ENCODE measurements at places on chromosomes 3 and 15. TPM values are rescaled to one million over a fixed set of nuclear protein-coding genes. Genes with fewer than 3 reads are reported as not detected.

- H3K27ac ChIP-seq = no peak overlapping the region
- H3K27me3 ChIP-seq = peaks cover 2% of the 10 kb centered on the region
- DNase-seq = no peak
- peaks cover 39% of the 10 kb centered on the region for H3K4me1 ChIP-seq
- H3K36me3 ChIP-seq = peaks cover 8% of the 10 kb centered on the region
- no peak overlapping the region for H3K4me3 ChIP-seq
These were observed 376.6 kb upstream of the SLCO3A1 start for GRCh38 chr15:91476861-91477260.

DNA sequence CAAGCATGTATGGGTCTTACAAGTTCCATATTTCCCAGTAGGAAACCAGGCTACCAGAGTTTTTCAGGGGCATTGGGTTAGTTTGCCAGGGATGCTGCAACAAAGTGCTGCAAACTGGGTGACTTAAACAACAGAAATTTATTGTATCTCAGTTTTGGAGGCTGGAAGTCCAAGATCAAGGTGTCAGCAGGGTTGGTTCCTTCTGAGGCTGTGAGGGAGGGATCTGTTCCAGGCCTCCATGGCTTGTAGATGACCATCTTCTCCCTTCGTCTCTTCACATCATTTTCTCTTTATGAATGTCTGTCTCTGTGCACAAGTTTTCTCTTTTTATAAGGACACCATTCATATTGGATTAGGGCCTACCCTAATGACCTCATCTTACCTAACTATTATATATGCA is 114.7 kb downstream of the LRRC28 start:
- peaks cover 31% of the 10 kb centered on the region for H3K36me3 ChIP-seq
- H3K27me3 ChIP-seq = no peaks in the 10 kb centered on the region
- H3K27ac ChIP-seq = no peak overlapping the region
- no peak overlapping the region for H3K4me3 ChIP-seq
- H3K4me1 ChIP-seq = peaks cover 18% of the 10 kb centered on the region

GRCh38 chr3:43855674-43856299 is 165.0 kb downstream of the ABHD5 start:
- no peaks in the 10 kb centered on the region for H3K4me1 ChIP-seq
- no peak overlapping the region for H3K27ac ChIP-seq
- no peaks in the 10 kb centered on the region for H3K36me3 ChIP-seq
- peak; percentile 25 for DNase-seq

CLDN18 gene
- total RNA-seq = not detected

- no peak overlapping the region for H3K4me3 ChIP-seq
- no peaks in the 10 kb centered on the region for H3K27me3 ChIP-seq
- no peak for DNase-seq
- H3K36me3 ChIP-seq = no peaks in the 10 kb centered on the region
These were observed 222.9 kb upstream of the NDN start for GRCh38 chr15:23910030-23910429.

DNA sequence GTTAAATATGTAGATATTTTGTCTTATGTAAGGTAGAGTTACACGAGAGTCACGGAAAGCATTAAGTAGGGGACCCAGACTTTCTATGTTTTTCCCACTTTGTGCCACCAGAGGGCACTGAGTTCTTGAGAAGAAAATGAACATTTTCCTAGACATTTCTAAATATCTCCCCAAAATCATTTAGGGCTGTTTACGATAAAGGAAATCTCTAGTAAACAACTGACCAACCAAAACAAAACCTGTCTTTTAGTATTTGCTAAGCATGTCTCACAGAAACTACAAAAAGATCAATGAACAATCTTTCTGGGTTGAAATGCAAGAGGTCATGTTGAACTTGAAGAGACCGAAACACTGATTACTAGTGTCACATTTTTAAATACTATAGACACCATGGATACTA is 16.1 kb downstream of the POU1F1 start:
- no peak overlapping the region for H3K4me3 ChIP-seq
- peaks cover 7% of the 10 kb centered on the region for H3K4me1 ChIP-seq
- no peak for DNase-seq
- H3K27ac ChIP-seq = no peak overlapping the region

DNA sequence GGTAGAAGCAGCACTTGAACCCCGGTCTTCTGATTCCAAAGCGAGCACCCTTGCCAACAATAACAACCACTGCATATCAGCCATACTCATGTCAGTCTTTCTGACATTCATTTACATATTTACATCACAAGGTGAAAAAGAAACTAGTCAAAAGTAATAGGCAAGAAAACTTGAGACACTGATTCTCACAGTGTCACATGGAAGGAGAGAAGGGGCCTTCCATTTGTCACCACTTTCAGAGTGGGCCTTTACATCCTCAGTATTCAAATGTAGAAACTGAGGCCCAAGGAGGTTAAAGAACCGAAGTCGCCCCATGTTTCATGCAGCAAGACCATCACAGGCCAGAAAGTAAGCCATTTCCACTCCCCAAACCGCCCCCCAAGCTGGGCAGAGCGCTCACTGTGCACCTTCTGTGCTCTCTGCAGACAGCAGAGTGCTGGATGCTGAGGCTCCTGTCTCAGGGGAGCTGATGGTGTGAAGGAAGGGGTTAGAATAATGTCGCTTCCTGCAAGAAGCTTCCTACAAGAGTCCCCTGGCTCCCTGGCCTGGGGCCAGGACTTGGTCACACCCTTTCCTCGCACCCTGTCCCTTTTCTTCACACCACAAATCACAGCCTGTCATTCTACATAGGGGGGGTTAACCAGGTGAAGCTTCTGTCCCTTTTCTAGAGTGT is 260.1 kb downstream of the UACA start:
- H3K27me3 ChIP-seq = peaks cover 14% of the 10 kb centered on the region
- no peak for DNase-seq
- peak overlapping the region; percentile 42 for H3K4me3 ChIP-seq
- H3K27ac ChIP-seq = peak overlapping the region; percentile 2
- no peaks in the 10 kb centered on the region for H3K36me3 ChIP-seq

TM4SF4 gene
- not detected for total RNA-seq

CCR9 gene
- not detected for total RNA-seq

CYP1A1 gene
- total RNA-seq = 0.29 TPM

DNA sequence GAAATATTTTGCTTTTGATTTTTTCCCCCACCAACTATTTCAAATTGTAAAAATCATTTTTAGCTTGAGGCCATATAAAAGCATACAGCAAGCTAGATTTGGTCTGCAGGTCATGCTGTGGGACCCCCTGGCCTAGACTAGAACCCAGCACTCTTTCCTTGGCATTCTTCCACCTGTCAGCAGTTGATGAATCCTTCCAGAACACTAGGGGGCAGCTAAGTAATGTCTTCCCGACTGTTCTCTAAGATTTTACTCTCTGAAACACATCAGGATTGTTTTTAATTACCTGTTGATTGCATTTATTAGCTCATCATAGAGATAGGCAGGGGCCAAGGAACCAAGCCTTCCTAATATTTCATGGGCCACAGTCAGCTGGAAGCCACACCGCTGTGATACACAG is 174.5 kb downstream of the CACNA1D start:
- DNase-seq = no peak
- no peaks in the 10 kb centered on the region for H3K36me3 ChIP-seq
- H3K4me3 ChIP-seq = no peak overlapping the region
- H3K4me1 ChIP-seq = no peaks in the 10 kb centered on the region
- H3K27me3 ChIP-seq = peaks cover 12% of the 10 kb centered on the region
- no peak overlapping the region for H3K27ac ChIP-seq

DNA sequence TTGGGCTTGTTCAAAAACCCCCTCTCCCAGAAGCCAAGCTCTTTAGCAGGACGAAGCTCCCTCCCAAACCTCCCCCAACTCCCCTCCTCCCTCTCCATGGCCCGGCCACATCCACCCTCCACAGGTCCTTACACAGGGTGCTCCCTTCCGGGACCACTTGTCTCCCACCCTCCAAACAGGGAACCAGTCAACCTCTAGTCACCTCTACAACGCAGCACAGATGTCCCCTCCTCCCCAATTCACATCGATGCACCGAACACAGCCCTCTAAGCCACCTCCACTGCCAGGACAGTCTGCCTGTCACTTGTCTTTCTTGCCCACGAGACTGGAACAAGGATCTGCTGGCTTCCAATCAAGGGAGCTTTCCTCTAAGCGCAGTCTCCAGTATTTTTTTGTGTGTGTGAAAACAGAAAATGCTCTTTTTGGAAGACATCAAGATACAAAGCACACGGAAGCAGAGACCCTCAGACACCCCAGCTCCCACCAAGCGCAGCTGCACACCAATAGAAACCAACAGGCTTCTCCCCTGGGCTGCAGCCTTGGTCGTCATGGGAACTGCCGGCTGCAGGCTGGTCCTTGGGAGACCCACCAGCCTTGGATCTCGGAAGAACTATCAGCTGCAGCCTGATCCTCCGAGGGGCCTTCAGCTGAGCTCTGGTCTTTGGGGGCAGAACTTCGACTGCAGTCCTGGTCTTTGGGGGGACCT is 26.5 kb downstream of the IQSEC1 start:
- DNase-seq = no peak
- H3K4me3 ChIP-seq = no peak overlapping the region
- H3K36me3 ChIP-seq = no peaks in the 10 kb centered on the region

- H3K36me3 ChIP-seq = peaks cover 18% of the 10 kb centered on the region
- peaks cover 58% of the 10 kb centered on the region for H3K4me1 ChIP-seq
- peak overlapping the region; percentile 54 for H3K4me3 ChIP-seq
These were observed 337.3 kb upstream of the CBLB start for GRCh38 chr3:106206146-106206545.

GRCh38 chr15:58064980-58065444 is 499 bp downstream of the ALDH1A2 start:
- H3K36me3 ChIP-seq = no peaks in the 10 kb centered on the region
- no peak overlapping the region for H3K27ac ChIP-seq
- peaks cover 68% of the 10 kb centered on the region for H3K27me3 ChIP-seq
- DNase-seq = no peak
- H3K4me3 ChIP-seq = no peak overlapping the region
- H3K4me1 ChIP-seq = no peaks in the 10 kb centered on the region

DNA sequence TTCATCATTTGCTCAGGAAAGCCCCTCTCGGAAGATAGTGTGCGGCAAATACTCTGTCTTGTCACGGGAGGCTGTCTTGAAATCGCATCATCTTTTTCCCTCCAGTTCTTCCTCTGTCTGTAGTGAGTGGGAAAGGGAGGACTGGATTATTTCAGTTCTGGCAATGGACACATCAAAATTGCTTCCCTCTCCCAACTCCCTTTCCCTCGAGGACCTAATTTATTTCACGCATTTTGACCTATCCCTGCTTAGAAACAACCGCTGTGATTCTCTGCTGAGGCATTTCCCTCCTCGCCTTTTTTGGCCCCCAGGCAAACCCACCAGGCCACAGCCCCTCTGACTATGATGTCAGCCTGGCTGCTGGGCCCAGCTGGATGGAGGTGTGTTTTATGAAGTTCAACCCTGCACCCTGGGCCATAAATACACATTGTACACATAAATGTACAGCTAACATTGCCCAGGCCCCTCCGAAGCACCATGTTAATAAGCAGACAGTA is 138.7 kb upstream of the LRTM1 start:
- H3K36me3 ChIP-seq = no peaks in the 10 kb centered on the region
- no peak overlapping the region for H3K27ac ChIP-seq
- no peak overlapping the region for H3K4me3 ChIP-seq
- no peaks in the 10 kb centered on the region for H3K4me1 ChIP-seq
- no peak for DNase-seq
- H3K27me3 ChIP-seq = no peaks in the 10 kb centered on the region

DNA sequence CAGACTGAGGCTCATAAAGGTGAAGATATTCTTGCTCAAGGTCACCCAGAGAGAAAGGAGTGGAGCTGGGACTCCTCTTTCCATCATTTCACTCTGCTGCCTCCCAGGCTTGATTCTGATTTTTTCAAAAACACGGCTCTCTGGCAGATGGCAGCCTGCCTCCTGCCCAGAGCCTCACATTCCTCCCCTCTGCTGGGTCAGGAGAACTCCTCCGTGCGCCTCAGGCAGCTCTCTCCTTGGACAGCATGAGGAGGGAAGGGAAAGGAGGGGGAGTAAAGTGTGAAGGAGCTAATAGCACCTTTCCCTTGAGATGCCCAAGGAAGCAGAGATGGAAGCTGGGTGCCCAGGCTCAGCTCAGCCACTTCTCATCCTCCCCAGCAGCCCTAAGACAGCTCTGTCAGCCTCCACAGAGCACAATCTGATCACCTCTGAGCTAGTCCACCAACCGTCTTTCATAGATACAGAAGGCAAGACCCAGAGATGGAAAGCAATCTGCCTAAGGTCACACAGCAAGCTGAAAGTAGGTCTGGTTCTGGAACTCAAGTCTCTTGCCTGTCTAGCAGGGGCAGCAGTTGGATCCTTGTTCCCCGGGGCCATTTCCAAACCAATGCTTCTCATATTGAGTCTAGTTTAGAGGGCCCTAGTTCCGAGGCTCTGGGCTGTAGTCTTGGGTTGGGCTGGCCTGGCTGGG is 3.5 kb downstream of the RLBP1 start:
- no peak for DNase-seq
- H3K27ac ChIP-seq = no peak overlapping the region
- peaks cover 12% of the 10 kb centered on the region for H3K27me3 ChIP-seq
- no peaks in the 10 kb centered on the region for H3K36me3 ChIP-seq
- no peak overlapping the region for H3K4me3 ChIP-seq
- no peaks in the 10 kb centered on the region for H3K4me1 ChIP-seq

SHF gene
- total RNA-seq = 16.3 TPM

DNA sequence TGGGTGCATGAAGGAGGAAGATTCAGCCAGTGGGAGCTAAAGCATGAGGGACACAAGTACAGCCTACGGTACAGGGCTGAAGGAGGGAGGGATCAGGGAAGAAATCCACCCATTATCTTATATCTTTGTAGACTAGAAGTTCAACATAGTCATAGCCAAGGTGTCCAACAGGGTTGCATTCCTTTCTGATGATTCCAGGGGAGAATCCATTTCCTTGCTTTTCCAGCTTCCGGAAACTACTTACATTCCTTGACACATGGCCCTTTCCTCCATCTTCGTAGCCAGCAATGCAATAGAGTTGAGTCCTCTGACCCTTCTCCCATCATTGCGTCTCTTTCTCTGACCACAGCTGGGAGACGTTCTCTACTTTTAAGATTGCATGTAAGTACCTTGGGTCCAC is 471.0 kb upstream of the SEMA6D start:
- no peak overlapping the region for H3K4me3 ChIP-seq
- no peak for DNase-seq
- H3K36me3 ChIP-seq = no peaks in the 10 kb centered on the region
- H3K27ac ChIP-seq = no peak overlapping the region
- H3K27me3 ChIP-seq = peaks cover 2% of the 10 kb centered on the region

DNA sequence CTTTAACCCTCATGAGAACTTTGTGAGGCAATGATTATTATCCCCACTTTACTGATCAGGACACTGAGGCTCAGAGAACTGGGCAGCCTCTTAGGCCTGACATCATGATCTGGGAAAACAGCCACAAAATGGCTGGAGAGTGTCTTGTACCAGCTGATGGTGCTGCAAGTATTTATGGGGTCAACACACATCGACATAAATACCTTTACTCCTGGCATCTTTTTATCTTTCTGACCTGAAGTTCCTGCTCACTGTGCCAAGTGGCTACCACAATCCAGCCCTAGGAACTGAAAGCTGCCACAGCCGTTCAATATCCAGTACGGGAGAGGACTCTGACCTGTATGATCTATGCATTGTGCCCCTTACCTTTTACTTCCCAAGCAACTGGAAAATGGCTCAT is 29.2 kb upstream of the MUC13 start:
- H3K4me3 ChIP-seq = no peak overlapping the region
- peaks cover 10% of the 10 kb centered on the region for H3K27me3 ChIP-seq
- no peak for DNase-seq
- no peak overlapping the region for H3K27ac ChIP-seq
- H3K36me3 ChIP-seq = peaks cover 6% of the 10 kb centered on the region

- DNase-seq = no peak
- H3K4me1 ChIP-seq = peaks cover 22% of the 10 kb centered on the region
- peaks cover 15% of the 10 kb centered on the region for H3K36me3 ChIP-seq
- H3K27ac ChIP-seq = peak overlapping the region; percentile 98
- H3K4me3 ChIP-seq = no peak overlapping the region
These were observed 41.2 kb downstream of the PTPN23 start for GRCh38 chr3:47421741-47422649.

Data from activated T-helper 1 cell treated with anti-CD3 and anti-CD28 coated beads, Interleukin-12 subunit alpha, Interleukin-12 subunit beta, Interleukin-2, Interleukin-4 antibody, amounts not matched to agents 30 ng/mL and 10 ng/mL and 1 ng/mL, durations not matched to agents 14 hours and 24 hours and 36 hours (primary cell).